ENCODE measurements at places on chromosomes 6 and 20.

GRCh38 chr6:156662025-156662445 is 115.1 kb upstream of the ARID1B start:
- no peak for DNase-seq

DNA sequence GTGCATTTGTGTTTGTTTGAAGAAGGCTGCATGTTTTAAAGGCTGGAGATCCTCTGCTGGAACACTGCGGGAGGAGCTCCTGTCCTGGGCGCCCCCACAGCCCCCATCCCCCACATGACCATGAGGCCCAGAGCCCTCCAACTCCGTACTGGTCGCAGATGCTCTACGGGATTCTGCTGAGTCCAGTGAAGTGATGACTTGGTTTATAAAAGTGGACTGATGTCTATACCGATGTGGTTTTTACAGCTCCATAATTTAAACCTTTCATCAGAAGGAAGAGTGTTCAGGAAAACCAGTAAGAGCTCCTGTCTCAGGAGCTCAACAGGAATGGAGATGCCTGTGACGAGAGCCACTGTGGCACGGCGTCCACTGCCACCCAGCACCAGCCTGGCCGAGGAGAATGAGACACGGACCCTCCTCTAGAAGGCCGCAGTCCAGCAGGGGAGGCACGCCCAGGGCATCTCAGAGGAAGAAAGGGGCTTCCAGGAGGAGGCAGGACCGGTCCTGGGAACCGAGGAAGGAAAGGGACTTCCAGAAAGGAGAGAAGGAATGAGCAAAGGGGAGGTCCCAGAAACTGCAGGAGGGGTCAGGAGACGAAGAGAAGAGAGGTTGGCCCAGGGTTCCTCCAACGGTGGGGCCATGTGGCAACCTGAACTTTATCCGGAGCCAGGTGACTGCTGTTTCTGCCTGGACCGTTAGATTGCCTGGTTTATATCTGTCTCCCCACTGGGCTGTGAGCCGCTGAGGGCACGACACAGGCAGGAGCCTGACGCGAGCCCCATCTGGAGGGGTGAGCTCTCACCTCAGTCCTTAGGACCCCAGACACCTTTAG is 26.9 kb downstream of the BFSP1 start:
- DNase-seq, result peak; percentile 9

DNA sequence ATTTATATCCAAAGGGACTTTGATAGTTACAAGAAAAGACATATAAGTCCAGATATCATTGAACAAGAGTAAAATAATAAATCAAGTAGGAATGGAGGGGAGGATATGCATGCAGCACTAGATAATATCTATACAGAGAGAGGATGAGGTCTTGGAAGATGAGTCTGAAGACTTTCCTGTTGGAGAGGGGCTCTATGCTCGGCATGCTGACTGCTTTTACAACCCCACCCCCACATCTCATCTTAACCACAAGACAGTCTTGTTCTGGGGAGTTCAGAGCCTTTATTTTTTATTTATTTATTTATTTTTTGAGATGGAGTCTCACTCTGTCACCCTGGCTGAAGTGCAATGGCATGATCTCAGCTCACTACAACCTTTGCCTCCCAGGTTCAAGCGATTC is 48.4 kb upstream of the IER3 start:
- DNase-seq, result no peak

DNA sequence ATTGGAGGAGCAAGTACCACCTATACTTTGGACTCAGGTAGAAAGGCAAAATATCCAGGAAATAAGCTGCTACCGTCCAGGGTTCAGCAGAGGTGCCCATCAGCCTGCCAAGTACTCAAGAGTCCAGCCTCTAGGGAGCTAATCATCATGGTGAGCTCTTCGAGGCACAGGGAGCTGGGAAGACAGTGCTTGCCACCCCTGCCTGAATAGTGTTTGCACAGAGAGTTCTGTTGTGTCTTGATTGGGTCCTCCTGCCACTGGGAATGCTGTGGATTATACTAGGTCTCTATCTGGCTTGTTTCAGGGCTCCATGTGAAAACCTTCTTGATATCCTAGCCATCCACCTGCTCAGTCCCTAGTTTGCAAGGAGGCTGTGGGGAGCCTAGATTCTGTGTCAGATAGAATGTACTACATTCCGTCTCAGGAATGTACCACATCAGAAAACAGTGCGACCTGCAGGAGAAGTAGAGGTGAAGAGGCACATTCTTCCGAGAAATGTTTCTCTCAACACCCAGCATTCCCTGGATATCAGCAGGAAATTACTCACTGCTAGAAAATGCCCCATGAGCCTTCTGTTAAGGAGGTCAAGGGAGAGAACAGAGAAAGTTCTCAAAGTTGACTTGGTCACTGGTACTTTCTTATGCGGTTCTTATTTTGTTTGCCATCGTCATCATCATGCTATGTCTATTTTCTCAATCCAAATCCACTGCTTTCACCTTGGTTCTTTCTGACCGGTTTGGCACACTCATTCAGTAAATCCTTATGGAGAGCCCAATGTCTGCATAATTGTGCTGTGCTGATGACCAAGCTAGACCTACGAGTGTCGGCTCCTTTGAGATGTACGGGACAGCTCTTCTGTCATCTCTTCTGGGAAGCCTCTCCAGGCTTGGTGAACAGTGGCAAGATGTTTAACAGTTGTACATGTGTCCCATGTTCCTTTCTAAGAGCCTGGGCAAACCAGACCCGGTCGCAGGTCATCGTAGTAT is 30.7 kb downstream of the PTPN1 start:
- DNase-seq, result no peak

DNA sequence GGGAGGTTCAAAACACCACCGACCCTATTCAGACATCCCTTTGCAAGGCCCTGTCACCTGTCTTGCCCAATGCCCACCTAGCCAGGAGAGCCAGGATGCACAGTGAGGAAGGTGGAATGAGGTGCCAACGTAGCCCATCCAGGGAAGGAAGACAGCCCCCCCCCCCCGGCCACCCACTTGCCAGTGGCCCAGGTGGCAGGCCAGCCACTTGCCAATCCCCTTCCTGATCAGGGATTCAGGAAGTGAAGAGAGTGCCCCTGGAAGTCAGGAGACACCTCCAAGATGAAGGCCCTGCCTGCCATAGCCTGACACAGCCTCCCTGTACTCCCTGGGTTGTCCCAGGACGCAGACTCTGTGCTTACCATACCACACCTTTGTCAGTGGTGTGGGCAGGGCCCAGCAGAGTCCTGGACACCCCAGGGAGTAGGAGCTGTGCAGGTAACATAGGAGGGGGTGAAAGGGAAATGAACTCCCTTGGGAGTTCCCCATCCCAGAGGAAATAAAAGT is 54.7 kb downstream of the MRPL14 start:
- no peak for DNase-seq

DNA sequence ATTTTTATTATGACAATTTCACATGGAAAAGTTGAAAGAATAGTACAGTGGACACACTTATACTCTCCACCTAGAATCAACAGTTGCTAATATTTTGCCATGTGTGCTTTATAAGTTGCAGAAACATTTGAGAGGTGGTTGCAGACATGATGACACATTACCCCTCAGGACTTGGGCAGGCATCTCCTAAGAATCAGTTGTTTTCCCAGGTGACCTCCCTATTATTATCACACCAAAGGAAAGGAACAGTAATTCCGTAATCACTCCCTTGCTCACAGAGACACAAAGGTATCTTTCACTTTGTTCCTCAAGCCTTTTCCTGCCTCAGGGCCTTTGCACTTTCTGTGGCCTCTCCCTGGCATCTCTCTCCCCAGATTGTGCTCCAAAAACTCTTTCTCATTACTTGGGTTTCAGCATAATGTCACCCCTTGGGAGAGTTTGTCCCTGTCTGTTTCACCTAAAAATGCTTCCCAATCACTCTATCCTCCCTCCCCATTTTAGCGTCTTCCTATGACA is 5.9 kb upstream of the SULF2 start:
- DNase-seq, result no peak

- DNase-seq, result no peak
Observed at GRCh38 chr6:170360476-170360875, 53.9 kb downstream of the FAM120B start.

- no peak for DNase-seq
Observed at GRCh38 chr6:135869857-135870256, 18.4 kb downstream of the PDE7B start.

DNA sequence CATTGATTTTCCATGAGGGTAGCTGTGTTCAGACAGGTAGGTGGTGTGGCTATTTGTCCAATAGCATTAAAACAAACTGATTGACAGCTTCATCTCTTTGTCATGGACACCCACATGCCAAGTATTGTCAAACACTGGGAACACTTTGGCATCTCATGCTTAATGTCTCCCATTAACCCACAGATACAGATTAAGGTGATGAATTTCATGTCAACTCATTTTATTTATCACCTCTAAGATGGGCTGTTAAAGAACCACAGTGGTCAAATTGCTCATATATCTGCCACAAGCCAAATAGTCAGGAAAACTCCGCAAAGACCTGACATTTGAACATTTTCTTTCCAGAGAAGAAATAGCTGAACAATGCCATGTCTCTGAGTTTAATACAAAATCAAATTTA is 139.1 kb upstream of the SPTLC3 start:
- DNase-seq, result no peak

All from globus pallidus (tissue), 1 donor.